ENCODE measurements at places on chromosomes 16 and 17.
A peak's percentile ranks its signal among the peaks of the same experiment; 100 is the strongest.

DNA sequence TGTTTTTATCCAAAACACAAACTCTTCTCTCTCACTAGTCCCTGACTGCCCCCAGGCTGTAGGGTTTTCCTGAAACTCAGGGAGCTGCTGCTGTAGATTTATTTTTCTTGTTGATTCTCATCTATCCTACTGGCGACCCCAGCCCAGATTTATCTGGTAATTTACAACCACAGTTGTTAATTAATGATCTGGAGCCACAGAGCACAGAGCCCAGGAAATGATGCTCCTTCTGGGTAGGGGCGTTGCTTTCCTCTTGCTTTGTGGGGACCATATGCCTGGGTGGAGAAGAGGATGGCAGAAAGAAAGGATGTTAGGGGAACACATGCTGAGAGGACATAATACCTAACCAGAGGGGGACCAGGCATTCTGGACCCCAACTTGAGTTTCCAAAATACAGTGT, 7.4 kb upstream of the ETV4 start:
- no peak overlapping the region for H3K4me3 ChIP-seq
- H3K27me3 ChIP-seq: no peaks in the 10 kb centered on the region
- H3K4me1 ChIP-seq: peaks cover 16% of the 10 kb centered on the region

- no peaks in the 10 kb centered on the region for H3K4me1 ChIP-seq
- no peak overlapping the region for H3K27ac ChIP-seq
- no peaks in the 10 kb centered on the region for H3K36me3 ChIP-seq
- H3K4me3 ChIP-seq: no peak overlapping the region
Observed at GRCh38 chr16:10256784-10257641, 74.8 kb upstream of the GRIN2A start.

- H3K27me3 ChIP-seq: no peaks in the 10 kb centered on the region
- peaks cover 58% of the 10 kb centered on the region for H3K4me1 ChIP-seq
- H3K27ac ChIP-seq: no peak overlapping the region
- peak; percentile 59 for DNase-seq
Observed at GRCh38 chr17:45131616-45132319, 547 bp downstream of the PLCD3 start.

DNA sequence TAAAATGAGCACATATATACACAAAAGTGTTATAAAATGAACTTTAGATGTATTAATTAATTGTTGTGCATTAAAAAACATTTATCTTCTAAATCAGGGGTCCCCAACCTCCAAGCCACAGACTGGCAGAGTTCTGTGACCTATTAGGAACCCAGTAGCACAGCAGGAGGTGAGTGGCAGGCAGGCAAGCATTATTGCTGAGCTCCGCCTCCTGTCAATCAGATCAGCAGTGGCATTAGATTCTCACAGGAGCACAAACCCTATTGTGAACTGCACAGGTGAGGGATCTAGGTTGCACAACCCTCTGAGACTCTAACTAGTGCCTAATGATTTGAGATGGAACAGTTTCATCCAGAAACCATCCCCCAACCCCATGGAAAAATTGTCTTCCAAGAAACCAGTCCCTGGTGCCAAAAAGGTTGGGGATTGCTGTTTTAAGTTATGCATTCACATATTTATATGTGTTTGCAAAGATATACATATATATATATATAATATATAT, 583.7 kb downstream of the KCNJ2 start:
- peaks cover 52% of the 10 kb centered on the region for H3K27me3 ChIP-seq
- no peak overlapping the region for H3K4me3 ChIP-seq
- no peaks in the 10 kb centered on the region for H3K4me1 ChIP-seq
- H3K27ac ChIP-seq: no peak overlapping the region

DNA sequence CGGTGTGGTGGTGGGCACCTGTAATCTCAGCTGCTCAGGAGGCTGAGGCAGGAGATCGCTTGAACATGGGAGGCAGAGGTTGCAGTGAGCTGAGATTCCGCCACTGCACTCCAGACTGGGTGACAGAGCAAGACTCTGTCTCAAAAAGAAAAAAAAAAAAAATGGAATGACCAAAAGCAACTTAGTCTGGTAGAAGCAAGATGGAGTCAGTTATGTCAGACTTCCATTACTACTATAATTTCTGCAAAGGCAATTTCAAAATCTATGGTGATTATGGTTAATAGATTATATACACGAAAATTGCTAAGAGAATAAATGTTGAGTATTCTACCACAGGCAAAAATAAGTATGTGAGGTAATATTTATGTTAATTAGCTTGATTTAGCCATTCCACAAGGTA, 32.3 kb downstream of the NOL11 start:
- H3K4me3 ChIP-seq: no peak overlapping the region
- H3K36me3 ChIP-seq: peaks cover 45% of the 10 kb centered on the region
- H3K27ac ChIP-seq: no peak overlapping the region
- no peak for DNase-seq
- no peaks in the 10 kb centered on the region for H3K27me3 ChIP-seq
- no peaks in the 10 kb centered on the region for H3K4me1 ChIP-seq

GRCh38 chr16:1002399-1003166, 21.0 kb downstream of the SOX8 start:
- DNase-seq: peak; percentile 94
- H3K4me1 ChIP-seq: peaks cover 16% of the 10 kb centered on the region
- H3K27me3 ChIP-seq: no peaks in the 10 kb centered on the region
- H3K36me3 ChIP-seq: no peaks in the 10 kb centered on the region
- H3K27ac ChIP-seq: no peak overlapping the region

GRCh38 chr16:70627696-70628095, 18.7 kb upstream of the IL34 start:
- no peaks in the 10 kb centered on the region for H3K36me3 ChIP-seq
- no peak overlapping the region for H3K4me3 ChIP-seq
- no peak overlapping the region for H3K27ac ChIP-seq
- no peak for DNase-seq

- no peak overlapping the region for H3K27ac ChIP-seq
- H3K4me3 ChIP-seq: no peak overlapping the region
- no peaks in the 10 kb centered on the region for H3K27me3 ChIP-seq
Observed at GRCh38 chr16:80226499-80226898, 314.3 kb upstream of the DYNLRB2 start.

DNA sequence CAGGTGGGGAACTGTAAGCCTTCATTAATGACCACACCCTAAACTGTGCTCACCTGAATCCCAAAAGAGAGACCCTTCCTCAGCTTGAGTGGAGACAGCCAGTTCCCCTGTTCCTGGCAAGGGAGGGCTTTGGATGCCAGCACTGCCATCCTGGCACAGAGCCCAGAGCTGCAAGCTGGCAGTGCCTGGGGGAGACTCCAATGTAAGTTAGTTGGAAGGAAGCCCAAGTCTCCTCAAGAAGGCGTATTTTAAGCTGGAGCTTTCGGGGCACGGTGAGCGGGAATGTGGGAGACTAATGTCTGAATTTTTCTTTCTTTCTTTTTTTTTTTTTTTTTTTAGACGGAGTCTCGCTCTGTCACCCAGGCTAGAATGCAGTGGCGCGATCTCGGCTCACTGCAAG, 4.7 kb downstream of the CDC42EP4 start:
- H3K27ac ChIP-seq: no peak overlapping the region
- H3K36me3 ChIP-seq: 0 out of 2 replicates have a peak, but pooled peaks cover 7% of the 10 kb centered on the region
- H3K27me3 ChIP-seq: no peaks in the 10 kb centered on the region

DNA sequence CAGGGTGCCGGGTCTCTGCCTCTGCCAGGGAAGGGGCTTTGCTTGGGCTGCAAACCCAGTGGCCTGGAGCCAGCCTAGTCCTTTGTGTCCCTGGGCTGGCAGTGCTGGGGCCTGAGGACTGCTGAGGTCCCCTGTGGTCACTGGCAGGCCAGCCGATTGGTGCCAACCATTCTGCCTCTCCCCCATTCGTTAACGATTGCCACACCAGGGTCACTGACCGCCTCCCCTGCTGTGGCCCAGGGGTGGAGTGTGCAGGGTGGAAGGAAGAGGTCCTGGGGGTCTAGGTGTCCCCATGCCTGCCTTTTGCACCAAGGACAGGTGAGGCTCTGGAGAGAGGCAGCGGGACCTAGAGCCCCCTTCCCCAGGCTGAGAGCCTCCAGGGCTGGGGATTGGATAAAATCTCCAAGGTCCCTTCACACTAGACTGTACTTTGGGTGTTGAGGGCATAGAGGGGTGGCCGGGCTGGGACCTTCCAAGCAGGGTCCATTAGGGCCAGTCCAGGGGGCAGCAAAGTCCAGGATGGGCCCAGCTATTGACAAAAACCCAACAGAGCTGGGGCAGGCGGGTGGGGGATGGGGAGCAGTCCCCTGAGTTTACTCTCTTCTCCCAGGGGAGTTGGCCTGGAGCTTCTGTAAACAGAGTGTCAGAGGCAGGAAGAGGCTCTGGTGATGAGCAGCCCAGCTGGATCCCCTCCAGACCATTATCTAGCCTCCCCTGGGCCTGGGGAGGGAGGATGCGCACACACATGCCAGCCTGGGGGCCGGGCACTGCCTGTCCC, 1.1 kb downstream of the VASN start:
- H3K27ac ChIP-seq: no peak overlapping the region
- H3K4me1 ChIP-seq: peaks cover 70% of the 10 kb centered on the region
- peak; percentile 67 for DNase-seq

DNA sequence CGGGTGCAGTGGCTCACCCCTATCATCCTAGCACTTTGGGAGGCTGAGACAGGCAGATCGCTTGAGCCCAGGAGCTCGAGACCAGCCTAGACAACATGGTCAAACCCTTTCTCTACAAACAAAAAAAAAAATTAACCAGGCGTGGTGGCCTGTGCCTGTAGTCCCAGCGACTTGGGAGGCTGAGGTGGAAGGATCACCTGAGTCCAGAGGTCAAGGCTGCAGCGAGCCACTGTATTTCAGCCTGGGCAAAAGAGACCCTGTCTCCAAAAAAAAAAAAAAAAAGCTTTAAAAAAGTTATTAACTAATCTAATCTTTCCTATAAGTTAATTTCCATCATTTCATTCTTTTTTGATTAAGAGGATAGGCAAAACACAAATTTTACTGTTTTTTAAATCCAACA, 2.5 kb downstream of the NCOR1 start:
- DNase-seq: no peak
- no peak overlapping the region for H3K4me3 ChIP-seq
- peaks cover 25% of the 10 kb centered on the region for H3K4me1 ChIP-seq

- H3K36me3 ChIP-seq: peaks cover 26% of the 10 kb centered on the region
- H3K27ac ChIP-seq: no peak overlapping the region
- H3K4me3 ChIP-seq: no peak overlapping the region
- no peaks in the 10 kb centered on the region for H3K27me3 ChIP-seq
- DNase-seq: peak; percentile 42
Observed at GRCh38 chr16:81610144-81610842, 165.7 kb downstream of the CMIP start.

- H3K36me3 ChIP-seq: no peaks in the 10 kb centered on the region
- DNase-seq: no peak
- no peak overlapping the region for H3K4me3 ChIP-seq
- H3K27me3 ChIP-seq: no peaks in the 10 kb centered on the region
Observed at GRCh38 chr17:42275527-42276358, 448 bp downstream of the STAT5B start.

- no peaks in the 10 kb centered on the region for H3K36me3 ChIP-seq
- DNase-seq: no peak
- 0 out of 2 replicates have a peak, but pooled peaks cover 5% of the 10 kb centered on the region for H3K4me1 ChIP-seq
- no peak overlapping the region for H3K4me3 ChIP-seq
- H3K27ac ChIP-seq: no peak overlapping the region
Observed at GRCh38 chr16:29912087-29912486, 11.8 kb downstream of the ASPHD1 start.

- DNase-seq: no peak
- H3K4me1 ChIP-seq: no peaks in the 10 kb centered on the region
- H3K36me3 ChIP-seq: peaks cover 8% of the 10 kb centered on the region
- H3K4me3 ChIP-seq: no peak overlapping the region
Observed at GRCh38 chr17:40091691-40092397, 8.5 kb downstream of the NR1D1 start.

GRCh38 chr17:82911822-82912221, 72.0 kb upstream of the ZNF750 start:
- no peak overlapping the region for H3K4me3 ChIP-seq
- H3K27me3 ChIP-seq: no peaks in the 10 kb centered on the region
- H3K4me1 ChIP-seq: no peaks in the 10 kb centered on the region
- DNase-seq: no peak
